Sigmoid colon (tissue), 7 donors: ENCODE measurements at places on chromosomes 3 and 15. TPM values are rescaled to one million over a fixed set of nuclear protein-coding genes. Genes with fewer than 3 reads are reported as not detected.

Gene GAP43
- total RNA-seq, result 7.2 TPM

Gene GLDN
- 1.5 TPM for total RNA-seq

DNA sequence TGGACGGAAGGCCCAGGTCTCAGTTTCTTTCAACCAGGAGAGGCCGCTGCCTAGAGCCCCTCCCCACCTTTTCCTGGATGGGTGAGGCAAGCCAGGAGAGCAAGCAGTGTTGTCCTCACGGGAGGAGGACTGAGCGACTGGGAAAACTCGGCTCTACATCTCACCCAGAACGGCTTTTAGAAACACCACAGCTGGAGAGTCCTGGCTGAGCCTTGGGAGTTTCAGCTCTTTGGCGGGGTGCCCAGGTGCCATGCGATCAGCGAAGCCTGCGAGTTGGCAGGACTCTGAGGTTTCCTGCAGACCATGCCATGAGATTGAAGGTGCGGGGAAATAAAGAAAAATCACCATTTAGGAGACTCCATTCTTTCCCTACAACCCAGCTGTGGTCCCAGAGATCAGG, 26.0 kb downstream of the PPCDC start:
- DNase-seq, result peak; percentile 92

- DNase-seq, result no peak
Observed at GRCh38 chr3:40574661-40575060, 49.9 kb downstream of the ZNF621 start.

- DNase-seq, result no peak
Observed at GRCh38 chr15:70783041-70783440, 19.7 kb upstream of the UACA start.

DNA sequence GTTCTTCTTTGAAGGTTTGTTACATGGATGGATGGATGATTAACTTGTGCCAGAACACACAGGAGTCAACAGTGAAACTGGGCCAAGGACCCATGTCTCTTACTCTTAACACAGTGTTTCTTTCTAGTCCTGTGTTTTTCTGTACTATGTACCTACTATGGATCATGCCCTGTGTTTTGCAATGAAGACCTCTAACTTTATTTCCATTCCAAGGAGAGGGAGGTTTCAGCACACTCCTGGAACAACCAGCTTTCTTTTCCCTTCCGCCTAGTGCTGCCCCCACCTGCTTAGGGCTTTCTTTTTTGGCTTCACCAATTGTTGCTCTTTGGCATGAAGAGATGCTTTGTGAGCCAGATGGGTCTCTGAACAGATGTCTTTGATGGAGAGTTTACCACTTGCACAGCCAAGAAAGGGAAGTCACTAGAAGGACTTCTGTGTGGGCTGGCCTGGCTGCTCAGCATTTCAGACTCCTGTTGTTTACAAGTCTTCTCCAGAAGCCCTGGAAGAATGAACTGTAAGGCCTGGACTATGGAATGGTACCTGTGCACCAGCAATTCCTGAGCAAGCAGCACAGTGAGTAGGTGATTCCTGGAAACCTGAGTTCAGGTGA, 44.5 kb downstream of the SNAPC5 start:
- DNase-seq, result no peak
